NCI-H2171 treated with DMSO at 0.1 percent for 48 hours (cell line): ENCODE measurements at places on chromosomes 3 and 15.

- DNase-seq: no peak
Observed at GRCh38 chr3:159938714-159939113, 49.9 kb upstream of the IL12A start.

- DNase-seq: no peak
Observed at GRCh38 chr15:27702581-27702980, 396.5 kb downstream of the OCA2 start.

GRCh38 chr15:48085591-48085930 is 35.2 kb upstream of the SLC24A5 start:
- DNase-seq: no peak

DNA sequence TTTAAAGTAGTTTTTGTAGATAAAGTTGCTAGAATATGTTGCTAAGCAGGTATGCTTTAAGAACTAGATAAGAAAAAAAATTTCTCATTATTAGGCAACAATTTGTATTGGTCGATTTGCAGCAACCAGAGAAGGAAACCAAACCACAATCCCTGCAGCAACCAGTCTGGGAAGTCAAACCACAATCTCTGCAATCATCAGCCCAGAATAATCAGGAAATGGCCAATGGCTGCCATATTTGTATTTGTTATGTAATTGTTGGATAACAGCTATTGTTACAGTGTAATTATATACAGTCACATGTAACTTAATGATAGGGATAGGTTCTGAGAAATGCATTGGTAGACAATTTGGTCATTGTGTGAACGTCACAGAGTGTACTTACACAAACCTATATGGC is 23.6 kb downstream of the STXBP5L start:
- DNase-seq: no peak

DNA sequence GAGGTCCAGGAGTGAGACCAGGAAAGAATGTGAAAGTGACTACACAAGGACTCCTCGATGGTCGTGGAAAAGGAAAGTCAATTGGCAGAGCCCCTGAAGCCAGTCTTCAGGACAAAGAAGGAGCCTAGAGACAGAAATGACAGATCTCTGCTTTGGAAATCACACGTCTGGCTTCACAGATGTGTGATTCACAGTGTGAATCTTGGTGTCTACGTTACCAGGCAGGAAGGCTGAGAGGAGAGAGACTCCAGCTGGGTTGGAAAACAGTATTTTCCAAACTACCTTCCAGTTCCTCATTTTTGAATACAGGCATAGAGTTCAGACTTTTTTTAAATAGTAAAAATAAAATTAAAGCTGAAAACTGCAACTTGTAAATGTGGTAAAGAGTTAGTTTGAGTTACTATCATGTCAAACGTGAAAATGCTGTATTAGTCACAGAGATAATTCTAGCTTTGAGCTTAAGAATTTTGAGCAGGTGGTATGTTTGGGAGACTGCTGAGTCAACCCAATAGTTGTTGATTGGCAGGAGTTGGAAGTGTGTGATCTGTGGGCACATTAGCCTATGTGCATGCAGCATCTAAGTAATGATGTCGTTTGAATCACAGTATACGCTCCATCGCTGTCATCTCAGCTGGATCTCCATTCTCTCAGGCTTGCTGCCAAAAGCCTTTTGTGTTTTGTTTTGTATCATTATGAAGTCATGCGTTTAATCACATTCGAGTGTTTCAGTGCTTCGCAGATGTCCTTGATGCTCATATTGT is 6.0 kb downstream of the CCR2 start:
- peak; percentile 78 for DNase-seq

DNA sequence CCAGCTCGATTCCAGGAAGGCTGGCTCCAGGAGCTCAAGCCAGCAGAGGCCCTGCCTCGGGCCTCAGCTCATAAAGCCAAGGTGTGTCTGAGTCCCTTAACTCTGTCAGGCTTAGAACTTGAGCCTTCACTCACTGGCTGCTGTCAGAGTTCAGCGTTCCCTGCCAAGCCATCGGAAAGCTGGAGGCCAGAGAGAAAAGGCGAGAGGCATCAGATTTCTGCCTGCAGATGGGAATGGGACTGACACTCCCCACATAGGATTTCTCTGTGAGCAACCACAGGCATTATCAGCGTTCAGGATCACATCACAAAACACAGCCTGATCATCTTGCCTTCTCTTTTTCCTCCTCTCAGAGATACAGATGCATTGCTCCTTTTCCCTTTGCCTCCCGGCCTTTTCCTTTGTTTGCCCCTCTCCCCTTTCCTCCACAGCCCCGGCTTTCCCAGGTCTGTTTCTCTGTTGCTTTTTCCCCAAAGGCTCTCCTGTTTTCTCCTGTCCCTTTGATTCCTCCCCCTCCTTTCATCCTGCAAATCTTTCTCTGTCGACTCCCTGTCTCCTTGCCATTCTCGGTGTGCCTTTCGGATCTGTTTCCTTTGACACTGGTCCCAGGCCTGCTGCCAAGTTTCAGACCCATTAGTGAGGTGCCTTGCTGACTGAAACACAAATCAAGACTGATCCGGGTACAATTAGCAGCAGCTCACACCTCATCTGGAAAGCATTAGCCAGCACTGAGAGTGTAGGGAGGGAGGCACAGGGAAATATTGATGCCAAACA is 44.5 kb upstream of the BOC start:
- peak; percentile 99 for DNase-seq
